ENCODE measurements at places on chromosomes 12 and 14. TPM values are rescaled to one million over a fixed set of nuclear protein-coding genes. Genes with fewer than 3 reads are reported as not detected.
A peak's percentile ranks its signal among the peaks of the same experiment; 100 is the strongest.

DNA sequence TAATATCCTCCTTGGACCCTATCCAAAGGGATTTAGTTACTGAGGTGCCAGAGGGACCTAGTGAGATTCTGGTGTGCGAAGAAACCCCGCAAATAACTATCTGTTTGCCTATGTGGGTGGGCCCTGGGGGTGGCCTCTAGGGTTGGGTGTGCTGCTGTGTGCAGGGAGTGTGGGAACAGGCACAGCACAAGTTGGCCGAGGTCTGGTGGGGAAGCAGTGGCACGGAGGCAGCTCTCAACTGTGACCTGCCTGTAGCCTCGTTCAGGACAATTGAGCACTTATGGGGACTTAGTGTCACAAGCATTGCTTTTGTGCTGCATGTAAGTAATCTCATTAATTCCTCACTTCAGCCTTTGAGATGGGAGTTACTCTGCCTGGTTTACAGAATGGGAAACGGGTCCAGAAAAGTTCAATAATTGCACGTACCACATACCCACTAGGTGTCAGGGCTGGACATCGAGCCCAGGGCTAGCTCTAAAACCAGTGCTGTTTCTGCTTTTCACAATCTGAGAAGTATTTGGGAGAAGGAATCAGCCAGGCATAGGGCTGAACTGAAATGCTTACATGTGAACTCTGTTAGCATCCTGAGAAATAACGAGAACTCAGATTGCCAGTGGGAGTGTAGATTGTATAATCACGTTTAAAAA, 58.8 kb downstream of the TECPR2 start:
- H3K4me3 ChIP-seq = no peak overlapping the region
- DNase-seq = no peak

- peak overlapping the region; percentile 26 for H3K4me3 ChIP-seq
- no peaks in the 10 kb centered on the region for H3K4me1 ChIP-seq
- no peaks in the 10 kb centered on the region for H3K36me3 ChIP-seq
- H3K27me3 ChIP-seq = no peaks in the 10 kb centered on the region
Measured at GRCh38 chr12:122097927-122098756, 19.6 kb downstream of the MLXIP start.

- DNase-seq = no peak
- no peaks in the 10 kb centered on the region for H3K27me3 ChIP-seq
- H3K4me3 ChIP-seq = no peak overlapping the region
- H3K27ac ChIP-seq = no peak overlapping the region
- H3K36me3 ChIP-seq = peaks cover 6% of the 10 kb centered on the region
Measured at GRCh38 chr12:56286044-56286830, 13.9 kb downstream of the CS start.

DNA sequence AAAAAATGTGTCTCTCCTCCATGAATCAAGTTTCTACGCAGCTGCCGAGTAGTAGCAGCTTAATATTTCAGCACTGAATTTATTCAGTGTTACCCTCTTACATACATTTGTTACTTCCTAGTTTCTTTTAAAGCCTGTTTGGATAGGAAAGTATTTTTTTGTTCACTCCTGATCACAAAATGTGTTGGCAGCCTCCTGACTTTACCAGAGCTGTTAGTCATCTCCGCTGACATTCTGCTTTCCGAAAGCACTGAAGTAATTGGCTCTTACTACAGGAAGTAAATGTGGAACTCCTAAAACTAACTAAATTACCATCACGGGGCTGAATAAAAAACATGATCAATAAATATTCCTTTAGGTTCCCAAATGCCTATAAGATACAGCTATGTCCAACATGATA, 225.5 kb downstream of the EPS8 start:
- H3K27me3 ChIP-seq = no peaks in the 10 kb centered on the region
- DNase-seq = no peak
- no peaks in the 10 kb centered on the region for H3K4me1 ChIP-seq
- no peaks in the 10 kb centered on the region for H3K36me3 ChIP-seq
- H3K4me3 ChIP-seq = peak overlapping the region; percentile 49

The KSR2 gene
- total RNA-seq = 0.33 TPM

DNA sequence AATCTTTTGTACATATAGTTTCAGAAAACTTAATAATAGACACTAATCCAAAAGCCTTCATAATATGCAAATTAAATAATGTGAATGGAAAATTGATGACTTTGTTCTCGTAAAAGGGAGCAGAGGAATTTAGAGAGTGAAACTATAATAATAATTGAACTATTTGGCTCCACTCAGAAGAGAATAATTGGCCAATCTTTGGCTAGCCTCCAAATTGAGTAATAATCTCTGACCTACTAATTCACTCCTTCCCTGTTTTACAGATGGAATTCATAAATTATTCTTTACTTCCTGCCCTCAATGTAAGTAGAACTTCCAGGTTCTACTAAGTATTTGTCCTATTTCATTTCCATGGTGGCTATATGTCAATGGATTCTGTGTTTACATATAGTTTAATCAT, 15.8 kb downstream of the TRIM9 start:
- peak overlapping the region; percentile 67 for H3K27ac ChIP-seq
- no peaks in the 10 kb centered on the region for H3K27me3 ChIP-seq
- no peaks in the 10 kb centered on the region for H3K36me3 ChIP-seq
- H3K4me3 ChIP-seq = no peak overlapping the region

The SLC35F4 gene
- total RNA-seq = not detected

DNA sequence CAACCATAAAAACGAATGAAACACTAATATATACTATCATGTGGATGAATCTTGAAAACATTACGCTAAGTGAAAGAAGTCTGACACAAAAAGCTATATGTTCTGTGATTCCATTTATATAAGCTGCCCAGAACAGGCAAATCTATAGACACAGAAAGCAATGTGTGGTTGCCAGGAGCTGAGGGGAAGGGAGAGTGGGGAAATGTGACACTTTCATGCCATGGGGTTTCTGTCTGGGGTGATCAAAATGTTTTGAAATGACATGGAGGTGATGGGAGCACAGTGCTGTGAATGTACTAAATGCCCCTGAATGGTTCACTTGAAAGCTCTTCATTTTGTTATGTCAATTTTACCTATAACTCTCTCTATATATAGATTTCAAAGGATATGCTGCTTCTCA, 30.1 kb downstream of the ATG14 start:
- no peaks in the 10 kb centered on the region for H3K4me1 ChIP-seq
- no peak for DNase-seq
- no peak overlapping the region for H3K27ac ChIP-seq

- no peak overlapping the region for H3K27ac ChIP-seq
- H3K4me1 ChIP-seq = no peaks in the 10 kb centered on the region
- H3K4me3 ChIP-seq = no peak overlapping the region
- H3K27me3 ChIP-seq = no peaks in the 10 kb centered on the region
- no peaks in the 10 kb centered on the region for H3K36me3 ChIP-seq
- DNase-seq = no peak
Measured at GRCh38 chr12:3713947-3714346, 39.0 kb downstream of the CRACR2A start.

- DNase-seq = no peak
- H3K36me3 ChIP-seq = no peaks in the 10 kb centered on the region
- no peaks in the 10 kb centered on the region for H3K27me3 ChIP-seq
- peaks cover 6% of the 10 kb centered on the region for H3K4me1 ChIP-seq
- no peak overlapping the region for H3K4me3 ChIP-seq
Measured at GRCh38 chr14:72546344-72547016, 347.4 kb downstream of the DPF3 start.

DNA sequence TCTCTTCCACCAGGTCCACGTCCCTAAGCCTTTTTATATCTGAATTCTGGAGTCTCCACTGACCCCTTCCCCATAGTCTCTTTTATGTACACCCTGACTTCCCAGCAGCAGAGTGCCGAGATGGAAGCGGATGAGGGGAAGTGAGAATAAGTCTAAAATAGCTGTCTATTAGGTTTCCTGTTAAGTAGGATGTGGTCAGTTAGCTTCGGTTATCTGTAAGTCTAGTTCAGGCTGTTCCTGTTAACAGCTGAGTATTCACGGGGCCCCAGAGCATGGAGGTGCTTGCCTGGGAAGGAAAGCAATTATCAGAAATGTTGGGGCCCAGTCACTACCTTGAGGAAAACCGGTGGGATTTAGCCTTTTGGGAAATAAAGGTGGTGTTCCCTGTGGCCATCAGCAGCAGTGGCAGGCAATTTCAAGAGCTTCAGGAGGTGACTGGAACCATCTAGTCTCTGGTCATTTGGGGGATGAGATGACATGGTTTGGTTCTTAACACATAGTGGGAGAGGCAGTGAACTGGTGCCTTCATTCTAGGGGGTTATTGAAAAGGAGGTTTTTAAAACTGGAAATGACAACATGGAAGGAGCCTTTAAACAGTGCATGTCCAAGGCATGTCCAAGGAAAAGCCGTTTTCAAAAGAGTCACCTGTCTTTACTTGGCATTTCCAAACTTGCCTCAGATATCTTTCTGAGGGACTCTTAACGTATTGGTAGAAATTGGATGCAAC, 21.8 kb downstream of the CHST11 start:
- H3K27ac ChIP-seq = no peak overlapping the region
- no peak for DNase-seq
- H3K36me3 ChIP-seq = no peaks in the 10 kb centered on the region
- H3K4me1 ChIP-seq = no peaks in the 10 kb centered on the region
- H3K27me3 ChIP-seq = no peaks in the 10 kb centered on the region
- H3K4me3 ChIP-seq = no peak overlapping the region

GRCh38 chr12:100372853-100373640, 16.2 kb downstream of the SLC17A8 start:
- DNase-seq = no peak
- H3K36me3 ChIP-seq = no peaks in the 10 kb centered on the region
- H3K4me3 ChIP-seq = no peak overlapping the region

The SLC22A17 gene
- 53.7 TPM for total RNA-seq

Measured in breast epithelium (tissue), 4 donors.